NCI-H510A treated with DMSO at 0.1 percent for 48 hours (cell line): ENCODE measurements at places on chromosomes 1 and 21.
A peak's percentile ranks its signal among the peaks of the same experiment; 100 is the strongest.

GRCh38 chr1:243482141-243483022 is 226.5 kb downstream of the SDCCAG8 start:
- DNase-seq, result no peak

- DNase-seq, result no peak
Measured at GRCh38 chr21:33201956-33202355, 27.8 kb upstream of the IFNAR2 start.

- DNase-seq, result no peak
Measured at GRCh38 chr21:31111093-31111492, 72.8 kb upstream of the KRTAP19-8 start.

- DNase-seq, result no peak
Measured at GRCh38 chr1:21648352-21648730, 20.8 kb downstream of the RAP1GAP start.

- no peak for DNase-seq
Measured at GRCh38 chr21:42188663-42189062, 30.3 kb upstream of the ABCG1 start.

DNA sequence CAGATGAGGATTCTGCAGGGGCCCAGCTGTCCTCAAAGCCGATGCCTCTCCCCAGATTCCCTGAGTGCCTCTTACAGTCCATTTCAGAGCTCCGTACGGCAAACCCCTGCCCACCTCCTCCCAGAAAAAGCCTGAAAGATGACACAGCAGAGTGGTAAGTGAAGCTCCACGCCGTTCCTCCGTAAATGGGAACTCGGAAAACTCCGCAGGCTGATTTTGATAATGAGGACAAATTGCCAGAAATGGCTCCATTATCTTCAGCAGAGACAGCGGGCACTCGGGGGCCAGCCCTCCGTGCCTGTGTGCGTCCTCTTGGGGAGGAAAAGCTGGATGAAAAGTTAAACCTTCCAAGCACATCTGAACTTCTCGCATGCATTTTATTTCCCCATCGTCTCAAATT is 81.1 kb downstream of the NPHP4 start:
- no peak for DNase-seq

DNA sequence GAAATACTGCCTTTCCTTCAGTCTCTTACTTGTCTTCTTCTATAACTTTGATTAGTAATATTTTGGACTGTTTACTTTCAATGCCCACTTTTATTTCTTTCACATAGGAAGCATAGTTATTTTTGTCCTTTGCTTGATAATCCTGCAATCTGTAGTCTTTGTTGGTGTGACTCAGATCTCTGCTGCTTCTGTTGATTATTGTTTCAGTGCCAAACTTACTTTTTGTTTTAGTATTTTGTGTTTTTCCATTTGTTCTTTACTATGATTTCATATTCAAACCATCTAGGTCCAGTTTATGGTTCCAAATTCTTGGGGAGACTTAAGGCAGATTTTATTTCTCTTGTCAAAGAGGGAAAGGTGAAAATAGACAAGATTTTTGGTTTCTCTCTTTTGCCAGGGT is 399.9 kb downstream of the HLX start:
- DNase-seq, result no peak

- no peak for DNase-seq
Measured at GRCh38 chr1:30692201-30692947, 31.0 kb downstream of the MATN1 start.

DNA sequence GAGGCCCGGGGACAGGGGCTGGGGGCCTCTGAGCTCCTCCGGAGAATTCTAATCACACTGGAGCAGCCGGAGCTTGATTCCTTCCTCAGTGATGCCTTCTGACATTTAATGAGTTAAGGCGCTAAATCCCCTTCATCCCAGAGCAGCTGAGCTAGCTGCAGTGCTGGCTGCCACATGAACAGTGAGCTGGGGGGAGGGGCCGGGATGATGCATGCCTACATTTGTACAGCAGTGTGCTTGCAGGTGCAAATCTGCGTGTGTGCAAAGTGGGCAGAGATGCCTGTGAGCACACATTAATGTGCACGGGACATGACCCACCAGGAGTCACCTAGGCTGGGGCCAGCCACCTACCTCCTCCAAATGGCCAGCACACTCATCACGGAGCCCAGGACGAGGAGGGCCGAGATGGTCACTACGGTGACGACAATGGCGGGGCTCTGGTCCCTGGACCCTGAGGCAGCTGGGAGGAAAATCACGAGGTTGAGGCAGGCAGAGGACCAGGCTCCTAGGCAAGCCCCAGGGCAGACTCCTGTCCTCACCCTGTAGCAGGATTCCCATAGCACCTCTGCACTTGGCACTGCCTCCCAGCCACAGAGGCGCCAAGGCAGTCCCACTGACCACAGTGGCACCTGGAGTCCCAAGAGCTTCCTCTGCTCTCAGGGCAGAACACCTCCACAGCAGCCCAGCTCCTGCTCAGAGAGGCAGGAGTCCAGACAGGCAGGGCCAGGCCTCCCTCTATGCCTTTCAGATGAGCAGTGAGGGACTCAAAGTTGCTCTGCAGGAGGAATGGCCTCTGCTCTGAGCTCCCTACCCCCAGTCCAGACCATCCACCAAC is 34.7 kb downstream of the CDCA8 start:
- no peak for DNase-seq

GRCh38 chr1:184743062-184743756 is 11.4 kb downstream of the EDEM3 start:
- no peak for DNase-seq

DNA sequence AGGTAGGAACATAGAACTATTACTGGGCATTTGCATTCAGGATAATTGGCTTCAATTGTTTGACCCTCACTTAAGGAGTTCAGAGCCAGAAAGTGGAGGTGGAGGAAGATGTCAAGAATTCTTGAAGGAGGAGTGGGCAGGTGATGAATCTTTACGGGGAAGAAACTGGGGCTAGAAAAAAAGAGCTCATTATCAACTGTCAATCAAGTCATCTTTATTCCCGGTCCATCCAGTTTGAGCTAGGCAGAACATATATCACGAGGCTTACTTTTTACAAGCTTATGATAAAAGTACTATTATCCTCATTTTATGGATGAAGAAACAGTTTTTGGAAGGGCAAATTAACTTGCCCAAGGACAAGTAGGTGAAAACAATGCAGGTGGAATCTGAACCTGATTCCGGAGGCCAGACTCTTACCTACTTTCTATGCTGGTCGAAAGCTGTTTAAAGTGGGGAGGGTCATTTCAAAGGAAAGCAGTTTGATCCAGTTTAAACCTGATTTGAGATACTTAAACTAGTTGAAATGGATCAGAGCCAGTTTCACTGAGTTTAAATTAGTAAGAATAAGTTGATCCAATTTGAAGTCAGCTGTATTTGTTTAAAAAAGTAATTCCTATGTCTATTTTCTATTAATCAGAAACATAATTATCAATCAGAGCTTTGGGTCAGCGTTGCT is 13.3 kb upstream of the NBL1 start:
- DNase-seq, result no peak

- no peak for DNase-seq
Measured at GRCh38 chr1:157167437-157167836, 29.2 kb upstream of the ETV3 start.

- DNase-seq, result no peak
Measured at GRCh38 chr1:169340882-169341281, 26.7 kb downstream of the NME7 start.

GRCh38 chr1:37692834-37693175 is 489 bp downstream of the CDCA8 start:
- no peak for DNase-seq

- no peak for DNase-seq
Measured at GRCh38 chr1:95407886-95408291, 173.9 kb downstream of the RWDD3 start.

- DNase-seq, result peak; percentile 30
Measured at GRCh38 chr21:32248571-32249461, 30.0 kb downstream of the MIS18A start.

DNA sequence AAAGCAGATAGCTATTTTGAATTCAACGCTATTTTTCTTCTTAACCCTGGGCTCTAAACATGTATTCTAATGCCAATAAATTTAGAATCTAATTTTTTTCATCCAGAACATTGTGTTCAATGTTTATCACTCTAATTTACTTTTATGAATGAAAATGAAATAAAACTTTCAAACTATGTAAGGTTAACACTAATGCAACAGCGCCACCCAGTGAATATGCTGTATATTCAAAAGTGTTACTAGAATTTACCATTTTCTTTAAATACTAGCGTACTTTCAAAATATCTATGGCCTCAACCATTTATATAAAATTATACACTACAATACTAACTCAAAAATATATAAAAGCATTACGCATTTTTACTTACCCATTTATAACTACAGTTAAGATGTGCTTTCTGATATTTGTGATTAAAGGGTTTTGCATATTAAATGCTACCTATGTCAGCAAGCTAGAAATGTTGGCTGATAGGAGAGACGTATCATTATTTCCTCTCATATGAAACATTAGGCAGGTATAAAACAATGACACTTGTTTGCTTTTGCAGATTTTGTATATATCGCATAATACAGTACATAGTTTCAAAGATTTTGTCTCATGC is 5.9 kb upstream of the NUF2 start:
- peak; percentile 62 for DNase-seq

DNA sequence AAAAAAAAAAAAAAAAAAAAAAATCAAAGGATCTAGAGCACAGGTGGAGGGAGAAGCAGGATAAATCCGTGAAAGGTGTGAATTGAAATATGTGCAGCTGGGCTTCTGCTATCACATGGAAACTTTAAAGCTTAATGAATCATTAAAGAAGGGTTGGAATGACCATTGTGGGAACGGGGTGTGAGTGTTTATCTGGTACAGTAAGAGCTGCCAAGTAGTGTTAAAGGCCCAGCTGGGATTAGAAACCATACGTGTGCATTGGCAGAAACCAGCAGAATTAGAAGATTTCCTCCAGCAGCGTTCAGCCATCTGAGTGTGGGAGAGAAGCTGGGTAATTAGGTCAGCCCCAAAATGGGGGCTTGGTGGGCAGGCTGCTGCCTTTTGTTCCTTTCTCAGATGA is 13.5 kb downstream of the FALEC start:
- no peak for DNase-seq

GRCh38 chr1:240808381-240808780 is 196.4 kb upstream of the GREM2 start:
- no peak for DNase-seq

- no peak for DNase-seq
Measured at GRCh38 chr1:241271427-241271826, 85.6 kb downstream of the RGS7 start.

- no peak for DNase-seq
Measured at GRCh38 chr1:22359427-22359826, 92.2 kb upstream of the ZBTB40 start.

DNA sequence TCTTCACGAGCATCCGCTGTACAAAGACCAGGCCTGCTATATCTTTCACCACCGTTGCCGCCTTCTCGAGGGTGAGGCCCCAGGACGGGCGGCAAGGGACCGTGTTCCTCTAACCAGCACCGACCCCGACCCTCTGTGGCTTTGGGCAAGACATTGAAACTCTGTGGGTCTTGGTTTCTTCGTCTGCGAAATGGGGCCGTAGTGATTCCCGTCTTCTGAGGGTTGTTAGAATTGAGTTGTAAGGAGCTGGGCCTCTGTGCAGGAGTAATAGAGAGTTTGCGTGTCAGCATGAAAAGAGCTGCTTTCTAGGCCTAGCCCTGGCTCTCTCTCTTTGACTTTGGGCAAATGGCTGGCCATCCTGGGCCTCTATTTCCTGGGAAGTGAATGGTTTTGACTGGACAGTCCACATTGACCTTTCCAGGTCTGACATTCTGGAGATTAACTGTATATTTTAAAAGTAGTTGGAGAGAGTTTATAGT is 591 bp downstream of the MRPL37 start:
- DNase-seq, result peak; percentile 16

DNA sequence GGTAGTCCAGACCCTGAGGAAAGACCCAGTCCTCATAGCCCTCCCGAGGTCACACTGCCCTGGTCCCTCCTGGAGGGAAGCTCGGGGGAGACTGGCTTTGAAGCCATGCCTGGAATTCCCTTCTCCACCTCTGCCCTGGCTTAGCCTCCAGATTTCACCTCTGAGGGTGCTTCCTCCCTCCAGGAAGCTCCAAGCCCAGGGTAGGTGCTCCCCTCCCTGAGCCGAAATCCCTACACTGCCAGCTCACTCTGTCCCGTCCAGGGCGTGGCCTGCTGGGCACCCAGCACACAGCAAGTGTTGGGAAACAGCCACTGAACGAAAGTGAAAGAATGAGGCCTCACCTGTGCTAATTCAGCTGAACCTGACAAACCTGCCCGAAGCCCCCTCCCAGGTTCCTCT is 6.0 kb upstream of the TNFRSF25 start:
- no peak for DNase-seq

- no peak for DNase-seq
Measured at GRCh38 chr1:67482733-67483482, 52.7 kb upstream of the SERBP1 start.

DNA sequence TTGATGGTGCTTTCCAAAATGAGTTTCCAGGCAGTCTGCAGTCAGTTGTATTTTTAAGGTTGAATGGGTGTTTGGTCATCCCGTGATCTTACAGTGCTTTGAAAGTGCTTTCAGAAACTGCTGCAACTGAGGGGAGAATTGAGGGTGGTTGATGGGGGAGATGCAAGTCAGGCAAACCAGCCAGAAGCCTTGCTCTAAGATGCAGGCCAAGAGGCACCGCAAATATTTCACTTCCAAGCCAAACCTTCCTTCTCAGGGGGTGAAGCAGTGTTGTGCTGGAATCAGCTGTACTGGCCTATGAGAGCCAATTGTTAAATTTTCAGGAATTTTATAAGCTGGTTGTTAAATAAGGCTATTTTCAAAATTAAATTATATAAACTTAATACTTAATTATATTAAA is 151.6 kb downstream of the KCNJ6 start:
- no peak for DNase-seq

DNA sequence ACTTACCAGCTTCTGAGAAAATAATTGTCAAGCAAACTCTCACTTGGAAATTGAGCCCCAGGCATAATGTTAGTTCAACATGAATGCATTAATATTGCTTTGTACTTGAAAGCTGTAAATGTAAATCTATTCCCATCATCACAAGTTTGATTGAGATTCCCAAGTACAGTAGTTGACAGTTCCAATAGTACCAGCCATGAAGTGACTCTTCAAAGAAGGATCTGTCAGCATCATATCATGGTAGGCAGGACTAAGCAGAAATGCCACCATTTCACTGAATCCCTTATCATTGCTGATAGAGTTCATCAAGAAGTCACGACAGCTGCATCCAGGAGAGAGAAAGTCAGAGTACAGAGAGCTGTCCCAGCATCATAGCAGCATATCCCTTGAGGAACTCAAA is 348.7 kb downstream of the OMA1 start:
- DNase-seq, result no peak

DNA sequence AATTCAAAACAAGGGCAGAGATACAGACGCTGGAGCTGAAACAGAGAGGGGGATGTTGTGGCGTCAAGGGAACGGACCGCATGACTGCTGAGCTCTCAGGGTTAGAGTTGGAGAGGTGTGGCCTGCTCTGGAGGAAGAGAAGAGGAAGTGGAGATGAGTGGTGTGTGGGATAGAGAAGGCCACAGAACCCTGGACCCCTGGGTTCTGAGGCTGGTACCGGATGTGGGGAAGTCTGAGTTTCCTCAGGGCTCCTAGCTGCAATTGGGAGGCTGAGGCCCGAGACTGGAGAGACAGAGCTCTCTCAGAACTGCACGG is 1.8 kb downstream of the BCAN start:
- DNase-seq, result no peak

GRCh38 chr1:201460814-201461644 is 8.0 kb downstream of the PHLDA3 start:
- peak; percentile 64 for DNase-seq

GRCh38 chr1:27058966-27059669 is 46.5 kb upstream of the TENT5B start:
- no peak for DNase-seq
